ENCODE measurements at places on chromosomes 3 and 15.

DNA sequence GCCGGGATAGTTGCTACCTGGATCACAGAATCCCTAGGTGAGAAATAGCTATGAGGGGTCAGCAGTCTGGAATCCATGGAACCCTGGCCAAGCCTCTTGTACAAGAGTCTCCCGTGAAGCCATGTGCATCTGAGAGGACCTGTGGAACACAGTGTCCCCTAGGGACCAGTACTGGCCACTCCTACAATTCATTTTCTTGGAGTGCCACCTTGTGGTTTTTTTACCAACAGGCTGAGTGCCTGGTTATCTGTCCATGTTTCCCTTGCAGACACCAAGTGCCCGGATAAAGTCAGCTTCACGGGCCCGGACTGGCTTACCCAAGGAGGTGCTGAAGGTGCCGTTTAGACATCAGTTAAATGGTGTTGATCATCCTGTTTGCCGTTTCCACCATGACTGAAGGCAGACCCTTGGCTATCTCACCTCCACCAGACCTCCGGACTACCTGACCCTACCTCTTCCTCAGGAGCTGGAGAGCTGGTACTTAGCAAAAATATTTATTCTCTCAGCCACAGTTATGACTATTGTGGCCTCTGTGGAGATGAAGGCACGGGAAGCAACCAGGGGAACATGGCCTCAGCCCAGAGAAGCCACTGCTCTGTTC, 93.9 kb downstream of the RBPMS2 start:
- peak; percentile 53 for DNase-seq

GRCh38 chr3:144556392-144556791, 584.8 kb downstream of the DIPK2A start:
- no peak for DNase-seq

DNA sequence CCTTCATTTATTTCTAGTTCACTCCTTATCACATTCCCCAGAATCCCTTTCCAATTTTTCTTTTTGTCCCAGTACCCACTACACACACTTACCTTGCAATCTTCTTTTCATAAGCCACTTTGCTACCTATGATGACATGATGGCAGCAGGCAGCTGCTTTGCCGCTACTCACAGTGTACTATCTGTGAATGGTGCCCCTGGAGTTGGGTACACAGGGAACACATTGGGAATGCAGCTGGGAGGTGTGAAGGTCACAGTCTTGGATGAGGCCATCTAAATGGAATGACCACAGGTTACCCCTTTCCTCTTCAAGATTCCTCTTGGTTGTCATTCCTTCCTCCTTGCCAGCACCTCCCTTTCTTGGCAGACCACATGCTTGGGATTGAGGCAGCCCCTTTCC, 20.8 kb upstream of the TNIK start:
- no peak for DNase-seq

DNA sequence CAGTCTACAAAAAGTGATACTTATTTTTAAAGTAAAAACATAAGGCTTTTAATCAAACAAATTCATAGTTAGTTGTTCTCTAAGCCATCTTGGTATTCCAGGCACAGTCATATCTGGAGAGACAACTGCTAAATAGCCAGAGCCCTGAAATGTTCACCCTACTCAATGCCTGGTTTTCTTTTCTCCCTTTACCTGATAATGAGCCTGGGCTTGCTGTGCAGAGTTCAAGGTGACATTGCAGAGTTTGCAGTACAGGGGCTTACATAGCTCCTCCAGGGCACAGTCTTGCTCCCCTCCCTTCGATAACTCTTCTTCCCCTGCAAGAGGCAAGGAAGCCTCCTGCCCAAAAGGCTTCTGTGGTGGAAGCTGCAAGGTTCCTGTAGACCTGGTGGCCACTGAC, 4.3 kb downstream of the ZMAT3 start:
- DNase-seq, result no peak

GRCh38 chr3:4534906-4535305, 41.8 kb downstream of the ITPR1 start:
- no peak for DNase-seq
